ENCODE measurements at places on chromosomes 5 and 9. TPM values are rescaled to one million over a fixed set of nuclear protein-coding genes. Genes with fewer than 3 reads are reported as not detected.
A peak's percentile ranks its signal among the peaks of the same experiment; 100 is the strongest.

Gene PCDHB15
- total RNA-seq, result not detected

DNA sequence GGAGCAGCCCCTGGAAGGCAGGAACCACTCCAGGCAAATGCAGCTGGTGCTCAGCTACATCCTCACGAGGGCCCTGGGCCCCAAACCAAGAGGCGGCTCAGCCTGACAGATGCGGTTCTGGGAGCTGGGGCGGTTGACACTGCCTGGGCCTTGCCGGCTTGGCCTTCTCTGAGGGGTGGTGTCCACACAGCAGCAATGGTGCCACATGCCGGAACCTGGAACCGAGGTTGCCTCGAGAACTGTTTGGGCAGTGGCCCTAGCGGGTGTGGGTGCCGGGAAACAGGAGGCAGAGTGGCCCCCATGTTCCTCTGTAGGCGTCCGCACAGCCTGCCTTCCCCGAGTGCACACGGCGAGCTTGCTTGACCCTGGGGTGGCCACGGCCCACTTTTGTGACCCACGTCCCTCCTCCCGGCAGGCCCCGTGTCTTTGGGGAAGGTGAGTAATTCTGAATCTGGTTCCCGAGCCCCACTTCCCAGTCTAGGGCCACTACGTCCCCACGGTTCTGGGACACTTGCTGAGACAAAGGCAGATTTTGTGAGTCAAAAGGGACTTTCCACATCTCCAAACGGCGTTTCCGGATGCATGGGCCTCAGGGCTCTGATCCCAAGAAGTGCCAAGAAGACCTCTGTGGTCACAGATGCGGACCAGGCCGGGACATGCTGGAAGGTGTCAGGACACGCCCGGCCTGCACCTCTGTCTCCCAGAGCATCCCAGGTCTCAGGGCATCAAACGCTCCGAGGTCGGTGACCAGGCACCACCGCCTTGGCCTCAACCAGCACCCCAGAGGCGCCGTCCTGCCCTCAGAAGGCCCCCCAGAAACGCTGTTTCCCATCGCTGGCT, 27.7 kb upstream of the SLC12A7 start:
- DNase-seq, result peak; percentile 58

Gene GPR107
- total RNA-seq, result 18.0 TPM

Gene SCGB3A1
- total RNA-seq, result not detected

Gene RBM22
- 39.6 TPM for total RNA-seq

- DNase-seq, result no peak
These were observed 13.0 kb downstream of the DBH start for GRCh38 chr9:133649194-133649593.

Gene FOXI1
- 0.07 TPM for total RNA-seq

GRCh38 chr9:34876096-34876495, 82.0 kb upstream of the PHF24 start:
- no peak for DNase-seq

Gene PCDH12
- total RNA-seq, result not detected

Gene TMC1
- not detected for total RNA-seq

GRCh38 chr9:21777701-21778100, 24.7 kb upstream of the MTAP start:
- no peak for DNase-seq

All from H7 (cell line).